Activated T-helper 1 cell treated with anti-CD3 and anti-CD28 coated beads, Interleukin-2, amount 50 U/mL, for 16 hours (primary cell): ENCODE measurements at places on chromosomes 3 and 15.

DNA sequence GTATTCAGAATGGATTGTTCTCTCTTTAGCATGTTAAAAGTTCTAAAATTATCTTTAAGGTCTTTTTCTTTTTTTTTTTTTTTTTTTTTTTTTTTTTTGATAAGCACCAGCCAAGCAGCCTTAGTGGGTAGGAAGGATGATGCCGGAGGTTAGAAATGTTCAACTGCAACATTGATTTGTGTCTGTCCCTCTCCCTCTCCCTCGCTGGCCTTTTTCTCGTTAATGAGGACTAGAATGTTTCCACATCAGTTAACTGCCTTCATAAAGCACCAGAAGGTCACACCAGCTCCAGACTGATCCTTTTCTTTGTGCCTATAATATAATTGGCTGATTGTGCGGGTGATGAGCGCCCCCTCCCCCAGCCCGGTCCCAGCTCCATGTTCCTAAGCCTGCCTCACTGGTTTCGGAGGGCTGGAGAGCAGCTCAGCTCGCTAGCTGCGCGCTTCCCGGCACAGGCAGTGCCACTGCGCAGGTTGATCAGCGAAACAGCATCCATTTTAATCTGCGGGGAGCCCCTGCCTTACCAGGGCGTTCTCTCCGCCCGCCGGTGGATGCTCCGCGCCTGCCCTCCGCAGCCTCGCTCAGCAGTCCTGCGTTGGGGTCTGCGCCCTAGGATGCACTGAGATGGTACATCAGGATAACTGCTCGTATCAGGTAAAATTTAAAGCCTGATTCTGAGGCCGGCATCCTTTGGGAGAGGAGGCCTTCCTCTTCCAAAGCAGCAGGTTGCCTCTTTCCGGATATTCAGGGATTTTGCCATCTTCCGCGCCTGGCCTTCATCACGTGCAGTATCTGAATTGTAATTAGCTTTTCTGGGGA lies 148.9 kb upstream of the IL12A start:
- DNase-seq, result no peak

- no peak for DNase-seq
These were observed 13.1 kb downstream of the ZBTB47 start for GRCh38 chr3:42666577-42666998.

- no peak for DNase-seq
These were observed 66.4 kb downstream of the LMCD1 start for GRCh38 chr3:8567784-8568575.

DNA sequence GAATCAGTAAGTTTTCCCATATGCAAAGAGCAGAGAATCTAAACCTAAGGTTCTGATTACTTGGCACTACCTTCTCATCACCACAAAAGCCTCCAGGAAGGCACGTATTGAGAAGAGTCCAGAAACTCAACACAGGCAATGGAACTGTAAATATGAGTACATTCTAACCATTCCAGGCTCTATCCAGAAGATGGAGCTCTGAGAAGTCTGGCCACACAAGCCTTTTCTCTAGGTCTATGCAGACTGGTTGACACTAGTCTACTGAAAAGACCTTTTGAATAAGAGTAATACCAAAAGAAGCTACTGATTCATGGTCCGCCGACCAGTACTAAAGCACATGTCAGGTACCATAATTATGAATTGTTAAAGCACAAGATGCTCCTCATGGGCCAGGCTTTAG lies 12.2 kb upstream of the NCKIPSD start:
- no peak for DNase-seq

- DNase-seq, result no peak
These were observed 230.0 kb upstream of the ST8SIA2 start for GRCh38 chr15:92163641-92164040.

DNA sequence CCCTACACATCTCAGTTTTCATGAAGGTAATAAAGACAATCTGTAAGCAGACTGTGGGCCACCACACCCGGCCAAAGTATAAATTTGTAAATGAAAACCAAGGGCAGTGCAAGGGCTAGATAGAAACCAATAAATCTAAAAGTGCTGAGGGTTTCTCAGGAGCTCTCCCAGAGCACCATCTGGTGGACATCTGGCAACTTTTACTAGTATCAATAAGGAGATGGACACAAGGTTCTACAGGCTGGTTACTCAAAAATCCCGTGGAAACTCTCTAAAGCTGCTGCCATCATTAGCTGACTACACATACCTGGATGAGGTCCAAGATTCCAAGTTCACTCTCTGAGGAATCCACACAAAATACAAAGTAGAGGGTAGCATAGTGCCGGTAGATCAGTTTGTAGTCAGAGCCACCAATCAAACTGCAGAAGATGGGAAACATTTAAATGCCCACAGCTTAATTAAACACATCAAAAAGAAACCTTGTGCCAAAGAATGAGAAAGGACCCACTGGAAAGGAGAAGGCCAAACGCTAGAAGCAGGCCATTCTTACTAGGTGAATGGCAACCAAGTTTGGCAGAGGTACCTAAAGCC lies 5.5 kb downstream of the AP3S2 start:
- DNase-seq, result no peak

GRCh38 chr3:180829409-180830405 lies 82.8 kb upstream of the FXR1 start:
- DNase-seq, result no peak
